Stimulated activated CD8-positive, alpha-beta memory T cell treated with anti-CD3 and anti-CD28 coated beads, Interleukin-2, amount 100 ng/mL, for 1 hour (primary cell): ENCODE measurements at places on chromosomes 5 and 9.

DNA sequence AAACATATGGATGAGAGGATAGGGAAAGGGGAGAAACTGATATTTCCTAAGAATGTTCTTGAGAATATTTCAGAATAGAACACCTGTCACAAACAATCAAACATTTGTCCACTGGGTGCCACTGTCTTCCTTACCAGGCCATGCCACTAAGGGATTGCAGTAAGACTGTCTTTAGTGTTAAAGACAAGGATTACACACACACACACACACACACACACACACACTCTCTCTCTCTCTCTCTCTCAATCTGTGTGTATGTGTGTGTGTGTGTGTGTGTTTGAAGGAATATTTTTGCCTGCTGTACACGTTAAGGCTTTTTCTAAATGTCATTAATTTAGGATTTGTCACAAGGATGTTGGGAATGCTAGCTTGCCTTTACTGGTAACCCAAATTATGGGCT, 54.4 kb downstream of the CCDC192 start:
- DNase-seq: no peak

DNA sequence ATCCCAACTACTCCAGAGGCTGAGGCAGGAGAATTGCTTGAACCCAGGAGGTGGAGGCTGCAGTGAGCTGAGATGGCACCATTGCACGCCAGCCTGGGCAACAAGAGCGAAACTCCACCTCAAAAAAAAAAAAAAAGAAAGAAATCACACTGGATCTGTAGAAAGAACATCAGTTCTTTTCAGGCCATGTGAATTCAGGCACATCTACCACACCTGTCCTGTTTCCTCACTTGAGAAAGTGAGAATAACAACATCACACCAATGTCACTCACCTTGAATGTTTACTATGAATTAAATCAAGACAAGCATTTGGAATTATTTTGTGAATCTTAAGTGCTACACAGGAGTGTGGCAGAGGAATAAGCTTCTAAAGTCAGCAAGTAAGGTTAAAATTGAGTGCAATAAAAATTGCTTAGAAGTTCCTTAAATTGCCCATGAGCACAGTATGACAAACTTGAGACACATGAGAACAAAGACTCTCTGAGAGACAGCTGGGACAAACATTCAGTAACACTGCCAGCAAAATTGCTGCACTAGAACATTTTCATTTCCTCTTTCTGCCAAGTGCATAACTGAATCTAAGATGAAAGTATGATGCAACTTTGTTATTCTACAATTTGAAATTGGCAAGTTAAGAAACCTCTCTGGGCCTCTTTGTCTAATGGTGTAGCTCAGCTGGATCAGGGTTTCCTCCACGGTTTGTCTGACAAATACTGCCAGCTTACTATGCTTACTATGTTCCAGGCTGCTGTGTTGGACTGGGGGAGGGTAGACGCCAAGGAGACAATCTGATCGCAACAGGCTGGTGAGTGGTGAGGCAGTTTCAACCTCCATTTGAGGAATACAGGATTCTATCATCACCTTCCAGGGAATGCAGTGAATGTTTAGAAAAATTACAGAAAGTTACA, 1.9 kb upstream of the RIC1 start:
- DNase-seq: no peak

DNA sequence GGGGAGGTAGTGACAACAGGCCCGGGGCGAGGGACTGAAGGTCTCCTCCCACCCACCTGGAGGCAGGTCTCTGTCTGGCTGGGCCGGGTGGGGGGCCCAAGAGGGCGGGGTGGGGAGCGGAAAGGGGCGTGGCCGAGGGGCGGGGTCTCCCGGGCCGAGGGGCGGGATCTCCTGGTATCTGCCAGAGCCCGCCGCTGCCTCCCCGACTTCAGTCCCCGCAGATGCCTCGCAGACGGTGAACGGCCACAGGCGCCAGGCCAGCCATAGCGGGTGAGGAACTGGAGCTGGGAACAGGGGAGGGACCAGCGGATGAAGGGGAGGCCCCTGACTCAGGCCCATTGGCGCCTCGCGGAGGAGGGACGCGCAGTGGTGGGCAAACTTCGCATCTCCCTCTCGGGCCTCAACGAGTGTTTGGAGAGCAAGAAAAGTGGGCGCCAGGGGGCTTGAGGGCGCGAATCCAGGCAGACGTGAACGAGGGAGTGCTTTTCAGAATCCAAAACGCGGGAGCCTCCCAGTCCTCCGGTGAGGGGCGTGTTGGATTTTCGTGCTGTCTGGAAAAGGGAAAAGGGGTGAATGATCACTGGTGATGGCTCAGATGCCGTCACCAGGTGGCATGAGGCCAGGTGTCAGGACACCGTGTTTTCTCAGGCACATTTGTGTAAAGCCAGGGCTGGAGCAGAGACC, at the start of gene ADGRD2:
ADGRD2 (plus strand) TSS at position 211 of the 684 bp plus-strand sequence. CDS start 1,216 bp downstream, outside the sequence.
- DNase-seq: no peak

DNA sequence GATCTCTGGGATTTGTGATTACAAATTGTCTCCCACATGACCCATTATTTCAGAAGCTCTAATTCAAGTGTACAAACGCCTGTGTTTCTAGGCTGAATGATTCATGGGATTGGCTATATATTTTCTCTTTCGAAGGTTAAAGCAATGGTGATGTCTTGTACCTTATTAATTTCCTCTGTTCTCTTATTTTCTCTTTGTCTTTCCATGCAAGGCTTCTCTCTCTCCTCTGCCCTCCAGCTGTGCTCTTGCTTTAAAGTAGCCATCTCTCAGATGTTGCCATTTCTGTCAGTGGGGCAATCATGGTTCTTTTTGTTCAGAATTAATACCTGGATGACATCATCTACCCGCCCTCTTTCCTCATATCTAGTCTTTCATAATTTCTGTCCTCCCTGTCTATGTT, 184.3 kb upstream of the ATP10B start:
- no peak for DNase-seq

DNA sequence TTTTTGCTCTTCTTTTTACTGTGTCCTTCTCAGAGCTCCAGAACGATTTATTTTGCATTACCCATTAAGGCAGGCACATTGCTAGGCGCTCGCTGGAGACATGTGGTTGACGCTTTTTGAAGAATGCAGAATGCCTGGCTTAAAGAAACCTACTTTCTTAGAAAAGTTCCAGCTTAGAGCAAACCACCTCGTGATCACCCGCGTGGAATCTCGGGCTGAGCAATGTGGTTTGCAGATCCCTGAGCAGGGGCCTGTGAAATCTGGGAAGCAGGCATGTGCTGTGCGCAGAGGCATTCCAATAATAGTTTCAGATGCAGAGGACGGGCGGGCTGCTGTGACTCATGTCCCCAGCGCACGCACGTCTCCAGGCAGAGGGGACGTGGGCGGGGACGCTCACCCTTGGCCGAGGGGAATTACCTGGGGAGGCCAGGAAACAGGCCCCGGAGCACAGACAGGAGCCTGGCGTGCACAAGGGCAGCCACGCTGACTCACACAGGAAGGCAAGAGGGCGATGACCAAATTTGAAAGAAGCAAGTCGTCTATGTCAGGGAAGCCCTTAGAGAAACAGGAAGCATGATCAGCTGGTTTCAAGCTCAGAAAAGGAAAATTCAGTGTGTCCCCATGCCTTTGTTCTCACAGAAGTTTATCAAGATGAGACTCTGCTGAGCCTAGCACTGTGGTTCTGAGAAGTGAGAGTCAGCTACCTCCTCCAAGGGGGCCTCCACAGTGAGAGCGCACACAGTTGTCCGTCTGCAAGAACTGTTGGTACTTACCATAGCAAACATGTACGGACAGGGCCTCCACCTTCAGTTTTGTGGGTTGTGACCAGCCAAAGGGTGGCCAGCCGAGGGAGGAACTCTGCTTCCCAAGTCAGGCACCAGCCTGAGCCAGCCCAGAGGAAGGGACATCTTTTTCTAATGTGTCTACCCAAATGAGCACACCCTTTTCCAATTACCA, 218.6 kb downstream of the PIK3R1 start:
- peak; percentile 77 for DNase-seq

DNA sequence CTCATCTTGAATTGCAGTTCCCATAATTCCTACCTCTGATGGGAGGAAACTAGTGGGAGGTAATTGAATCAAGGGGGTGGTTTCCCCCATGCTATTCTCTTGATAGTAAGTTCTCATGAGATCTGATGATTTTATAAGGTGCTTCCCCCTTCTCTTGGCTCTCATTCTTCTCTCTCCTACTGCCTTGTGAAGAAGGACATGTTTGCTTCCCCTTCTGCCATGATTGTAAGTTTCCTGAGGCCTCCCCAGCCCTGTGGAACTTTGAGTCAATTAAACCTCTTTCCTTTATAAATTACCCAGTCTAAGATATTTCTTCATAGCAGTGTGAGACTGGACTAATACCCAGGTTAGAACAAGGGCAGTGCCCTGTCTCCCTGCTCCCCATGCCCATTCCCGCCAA, 7.5 kb upstream of the TRIO start:
- DNase-seq: no peak
